ENCODE measurements at places on chromosomes 1 and 21. TPM values are rescaled to one million over a fixed set of nuclear protein-coding genes. Genes with fewer than 3 reads are reported as not detected.
A peak's percentile ranks its signal among the peaks of the same experiment; 100 is the strongest.

The SRSF11 gene
- polyA plus RNA-seq = 475 TPM

The IFI44L gene
- 6.7 TPM for polyA plus RNA-seq

The PTPN7 gene
- polyA plus RNA-seq = 1.3 TPM

The CGN gene
- polyA plus RNA-seq = 58.9 TPM

The KCNH1 gene
- 0.14 TPM for polyA plus RNA-seq

DNA sequence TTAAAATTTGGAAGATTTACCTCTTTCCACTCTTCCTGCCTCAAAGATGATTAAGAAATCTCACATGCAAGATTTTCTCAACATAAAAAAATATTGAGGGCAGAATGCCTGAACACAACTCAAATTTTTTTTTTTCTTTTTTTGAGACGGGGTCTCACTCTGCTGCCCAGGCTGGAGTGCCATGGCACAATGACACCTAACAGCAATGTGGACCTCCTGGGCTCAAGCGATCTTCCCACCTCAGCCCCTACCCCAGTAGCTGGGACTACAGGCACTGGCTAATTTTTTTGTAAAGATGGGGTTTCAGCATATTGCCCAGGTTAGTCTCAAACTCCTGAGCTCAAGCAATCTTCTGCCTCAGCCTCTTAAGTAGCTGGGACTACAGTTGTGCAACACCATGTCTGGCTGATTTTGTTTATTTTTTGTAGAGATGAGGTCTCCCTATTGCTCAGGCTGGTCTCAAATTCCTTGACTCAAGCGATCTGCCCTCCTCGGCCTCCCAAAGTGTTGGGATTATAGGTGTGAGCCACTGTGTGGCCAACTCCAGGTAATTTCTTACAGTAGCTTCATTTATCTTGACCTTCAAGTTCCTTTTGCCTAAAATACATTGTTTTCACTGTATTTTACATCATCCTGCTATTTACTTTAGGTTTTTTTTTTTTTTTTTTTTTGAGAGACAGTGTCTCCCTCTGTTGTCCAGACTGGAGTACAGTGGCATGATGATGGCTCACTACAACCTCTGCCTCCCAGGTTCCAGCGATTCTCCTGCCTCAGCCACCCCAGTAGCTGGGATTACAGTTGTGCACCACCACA, 10.4 kb downstream of the NUCKS1 start:
- no peak for DNase-seq

DNA sequence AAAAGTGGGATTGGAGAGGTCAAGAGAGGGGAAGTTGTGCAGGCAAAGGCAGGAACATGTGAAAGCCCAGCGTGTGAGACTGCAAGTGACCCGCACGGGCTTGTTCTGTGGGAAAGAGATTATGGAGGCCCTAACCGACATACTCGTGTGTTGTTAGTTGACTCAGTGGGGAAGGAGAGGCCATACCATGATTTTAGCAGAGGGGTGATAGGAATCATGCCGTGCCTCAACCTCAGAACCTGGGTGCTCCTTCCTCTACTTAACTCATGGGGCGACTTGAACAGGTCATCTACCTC, 19.3 kb downstream of the PGLYRP3 start:
- DNase-seq = no peak

- DNase-seq = no peak
These were observed 10.9 kb downstream of the H3-3A start for GRCh38 chr1:226073184-226073950.

GRCh38 chr1:116323491-116323890, 49.6 kb upstream of the ATP1A1 start:
- DNase-seq = no peak

GRCh38 chr1:234091876-234092275, 187.4 kb downstream of the SLC35F3 start:
- no peak for DNase-seq

GRCh38 chr1:66282343-66282852, 251.6 kb upstream of the SGIP1 start:
- no peak for DNase-seq

DNA sequence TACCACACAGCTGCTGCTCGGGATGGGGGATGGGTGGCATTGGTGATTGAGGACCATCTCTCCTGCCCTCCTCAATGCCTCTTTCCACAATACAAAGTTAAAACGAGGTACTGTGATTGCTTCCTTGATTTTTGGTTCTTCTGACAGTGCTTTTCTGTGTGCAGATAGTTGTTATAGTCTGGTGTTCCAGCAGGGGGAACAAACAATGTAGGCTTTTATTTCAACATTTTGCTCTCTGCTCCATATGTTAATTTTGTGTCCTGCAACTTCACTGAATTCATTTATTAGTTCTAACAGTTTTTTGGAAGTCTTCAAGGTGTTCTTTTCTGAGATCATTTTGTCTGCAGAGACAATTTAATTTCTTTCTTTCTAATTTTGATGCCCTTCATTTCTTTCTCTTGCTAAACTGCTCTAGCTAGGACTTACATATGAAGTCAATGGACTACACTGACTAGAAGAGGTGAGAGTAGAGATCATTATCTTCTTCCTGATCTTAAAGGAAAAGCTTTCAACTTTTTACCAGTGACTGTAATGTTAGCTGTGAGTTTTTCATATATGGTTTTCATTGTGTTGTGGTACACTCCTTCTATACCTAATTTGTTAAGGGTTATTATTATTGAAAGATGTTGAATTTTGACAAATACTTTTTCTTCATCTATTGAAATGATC, 45.4 kb downstream of the TNFSF18 start:
- DNase-seq = no peak

DNA sequence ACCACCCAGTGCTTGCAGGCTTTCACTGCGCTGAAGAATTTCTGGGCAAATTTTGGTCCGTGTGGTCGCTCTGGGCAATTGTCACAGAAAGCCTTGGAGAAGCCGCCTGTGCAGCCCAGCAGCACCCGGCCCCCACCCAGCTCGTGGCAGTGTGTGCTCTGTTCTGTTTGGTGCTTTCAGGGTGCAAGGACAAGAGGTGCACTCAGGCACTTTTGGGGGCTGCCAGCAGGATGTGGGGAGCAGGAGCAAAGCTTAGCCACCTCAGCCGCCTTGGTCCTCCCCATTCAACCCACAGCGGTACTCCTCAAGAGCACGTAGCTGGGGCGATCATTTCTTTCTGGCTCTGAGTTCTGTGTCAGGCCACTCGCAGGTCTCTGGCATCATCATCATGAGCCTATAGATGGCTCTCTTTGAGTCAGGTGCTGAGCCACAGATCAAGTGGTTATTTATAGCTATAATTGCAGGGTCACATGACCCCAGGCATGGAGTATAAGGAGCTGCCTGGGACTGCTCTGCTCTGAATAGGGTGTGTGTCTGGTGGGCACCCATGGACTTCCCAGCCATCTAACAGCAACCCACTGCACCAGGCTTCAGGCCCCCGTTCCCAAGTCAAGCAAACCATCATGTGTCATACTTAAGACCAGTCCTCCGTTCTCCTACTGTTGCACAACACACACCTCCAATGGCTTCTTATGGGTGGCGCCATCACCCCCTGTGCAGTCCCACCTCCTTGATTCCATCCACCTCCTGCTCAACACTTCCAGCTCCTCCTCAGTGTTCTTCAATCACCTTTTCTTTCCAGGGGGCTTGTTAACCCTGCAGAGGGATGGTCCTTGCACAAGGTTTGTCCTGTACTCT, 18.1 kb upstream of the TENT5C start:
- DNase-seq = no peak

- DNase-seq = no peak
These were observed 4.9 kb downstream of the IL12RB2 start for GRCh38 chr1:67312615-67313014.

GRCh38 chr21:32599091-32599490, 13.1 kb downstream of the CFAP298 start:
- peak; percentile 86 for DNase-seq

DNA sequence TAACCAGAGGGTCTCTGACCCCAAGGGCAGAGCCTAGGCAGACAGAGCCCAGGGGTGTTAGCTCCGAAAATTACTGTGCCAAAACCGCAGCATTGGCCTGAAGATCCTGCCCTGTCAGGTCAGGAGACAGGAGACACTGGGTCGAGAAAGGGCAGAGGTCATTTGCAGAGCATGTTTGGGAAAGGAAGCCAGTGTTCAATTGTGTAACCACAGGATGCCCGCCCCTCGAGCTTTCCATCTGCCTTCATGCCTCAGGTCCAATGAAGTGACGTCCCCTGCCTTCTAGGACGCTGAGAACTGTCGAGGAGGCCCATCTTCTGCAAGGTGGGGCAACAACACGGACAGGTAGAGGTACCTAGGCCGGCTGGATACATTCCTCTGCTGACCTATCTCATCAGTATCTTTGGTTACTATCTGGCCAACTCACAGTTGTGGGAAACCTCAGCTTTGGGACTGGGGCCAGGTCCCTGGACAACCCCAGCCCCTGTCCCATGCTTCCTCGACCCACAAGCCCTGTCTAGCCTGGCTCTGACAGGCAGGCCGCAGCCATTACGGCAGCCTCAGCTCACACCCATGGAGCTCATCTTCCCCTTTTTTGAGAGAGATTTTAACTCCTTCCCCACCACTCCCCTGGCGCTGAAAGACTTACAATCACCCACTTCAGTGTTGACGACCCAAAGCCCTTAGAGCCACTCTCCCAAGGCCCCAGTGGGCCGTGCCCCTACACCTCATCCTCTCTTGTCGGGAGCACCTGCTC, 1.3 kb downstream of the ARL8A start:
- no peak for DNase-seq
